ENCODE measurements at places on chromosomes 6 and 20.
A peak's percentile ranks its signal among the peaks of the same experiment; 100 is the strongest.

DNA sequence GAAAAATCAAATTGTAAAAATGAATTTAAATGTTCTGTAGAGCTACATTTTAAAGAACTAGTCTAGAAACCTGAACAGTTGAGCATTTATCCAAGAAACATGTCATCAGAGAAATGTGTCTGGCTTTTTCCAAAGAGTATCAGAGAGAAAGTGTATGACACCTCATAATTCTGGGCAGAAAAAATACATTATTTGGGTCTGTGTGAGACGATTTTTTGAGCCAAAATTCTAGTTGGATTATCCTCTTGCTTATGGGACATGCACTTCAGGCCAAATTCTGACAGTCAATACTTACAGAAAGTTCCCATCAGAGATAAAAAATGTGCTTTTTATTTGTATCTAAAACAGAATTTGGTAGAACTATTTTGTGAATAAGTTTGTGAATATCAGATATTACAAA is 1242.7 kb downstream of the EPHA7 start:
- no peak for DNase-seq

DNA sequence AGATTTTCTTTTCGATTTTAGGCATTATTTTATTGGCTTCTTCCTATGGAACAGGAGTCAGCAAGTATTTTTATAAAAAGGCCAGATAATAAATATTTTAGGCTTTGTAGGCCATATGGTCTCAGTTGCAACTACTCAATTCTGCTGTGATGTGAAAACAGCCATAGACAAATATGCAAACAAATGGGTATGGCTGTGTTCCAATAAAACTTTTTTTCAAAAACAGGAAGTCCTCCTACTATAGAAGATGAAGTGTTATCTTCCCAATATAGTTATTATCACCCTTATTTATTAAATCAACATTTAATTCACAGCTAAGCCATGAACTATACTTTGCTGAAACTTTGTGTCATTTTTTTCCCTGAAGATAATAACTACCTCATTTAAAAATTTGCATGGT is 57.2 kb downstream of the CHD6 start:
- peak; percentile 4 for DNase-seq

- no peak for DNase-seq
Measured at GRCh38 chr20:50399917-50400704, 110.1 kb upstream of the PTPN1 start.

GRCh38 chr6:26097268-26097875 is 10.1 kb downstream of the HFE start:
- DNase-seq: peak; percentile 75

- DNase-seq: no peak
Measured at GRCh38 chr20:53677447-53678314, 84.0 kb upstream of the ZNF217 start.

DNA sequence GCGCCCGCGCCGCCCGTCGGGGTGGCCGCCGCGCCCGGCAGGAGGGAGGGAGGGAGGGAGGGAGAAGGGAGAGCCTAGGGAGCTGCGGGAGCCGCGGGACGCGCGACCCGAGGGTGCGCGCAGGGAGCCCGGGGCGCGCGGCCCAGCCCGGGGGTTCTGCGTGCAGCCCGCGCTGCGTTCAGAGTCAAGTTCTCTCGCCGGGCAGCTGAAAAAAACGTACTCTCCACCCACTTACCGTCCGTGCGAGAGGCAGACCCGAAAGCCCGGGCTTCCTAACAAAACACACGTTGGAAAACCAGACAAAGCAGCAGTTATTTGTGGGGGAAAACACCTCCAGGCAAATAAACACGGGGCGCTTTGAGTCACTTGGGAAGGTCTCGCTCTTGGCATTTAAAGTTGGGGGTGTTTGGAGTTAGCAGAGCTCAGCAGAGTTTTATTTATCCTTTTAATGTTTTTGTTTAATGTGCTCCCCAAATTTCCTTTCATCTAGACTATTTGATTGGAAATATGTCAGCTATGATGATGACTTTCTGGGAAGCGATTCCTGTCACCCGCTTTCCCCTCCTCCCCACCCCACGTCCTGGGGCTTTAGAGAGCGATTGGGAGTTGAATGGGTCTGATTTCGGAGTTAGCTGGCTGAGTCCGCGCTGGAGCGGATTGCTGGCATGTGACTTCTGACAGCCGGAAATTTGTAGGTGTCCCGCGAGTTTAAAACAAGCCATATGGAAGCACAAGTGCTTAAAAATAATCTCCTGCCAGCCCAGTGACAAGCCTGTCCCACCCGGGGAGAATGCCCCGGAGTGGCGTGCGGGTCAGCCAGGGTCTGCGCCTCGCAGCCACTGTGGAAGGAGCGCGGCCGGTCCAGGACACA is 1.1 kb downstream of the ESR1 start:
- DNase-seq: no peak

DNA sequence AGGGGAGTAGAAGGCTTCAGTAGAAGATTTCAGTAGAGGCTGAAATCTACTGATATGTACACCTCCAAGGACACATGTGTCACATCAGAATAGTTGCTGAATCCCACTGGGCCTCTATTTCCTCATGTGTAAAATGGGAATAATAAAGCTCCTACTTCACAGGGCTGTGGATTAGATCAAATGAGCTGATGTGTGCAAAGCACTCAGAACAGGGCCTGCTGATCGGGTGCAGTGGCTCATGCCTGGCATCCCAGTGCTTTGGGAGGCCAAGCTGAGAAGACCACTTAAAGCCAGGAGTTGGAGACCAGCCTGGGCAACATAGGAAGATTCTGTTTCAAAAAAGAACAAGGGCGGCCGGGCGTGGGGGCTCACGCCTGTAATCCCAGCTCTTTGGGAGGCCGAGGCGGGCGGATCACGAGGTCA is 8.1 kb upstream of the AP5S1 start:
- no peak for DNase-seq

DNA sequence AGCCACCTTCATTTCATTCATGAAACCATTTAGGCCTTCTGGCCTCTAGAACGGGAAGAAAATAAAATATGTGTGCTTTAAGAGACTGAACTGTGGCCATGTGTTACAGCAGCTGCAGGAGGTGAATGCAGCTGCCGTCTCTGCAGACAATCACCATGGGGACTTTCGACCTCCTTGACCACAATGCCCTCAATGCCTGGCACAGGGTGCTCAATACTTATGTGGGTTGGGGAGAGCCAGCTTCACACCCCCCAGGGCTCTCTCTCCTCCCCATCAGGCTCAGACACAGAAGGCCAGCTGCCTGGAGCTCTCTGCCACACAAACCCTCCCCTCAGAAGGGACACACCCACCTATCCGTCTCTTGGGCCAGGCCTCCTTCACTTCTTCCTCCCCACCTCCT is 43.5 kb downstream of the ANKRD60 start:
- DNase-seq: no peak

Data from GM12865 (cell line).